ENCODE measurements at places on chromosomes 7 and 10.

GRCh38 chr7:14069961-14070360, 80.5 kb upstream of the ETV1 start:
- DNase-seq: no peak

- DNase-seq: no peak
Observed at GRCh38 chr10:23376229-23376655, 31.6 kb upstream of the C10orf67 start.

DNA sequence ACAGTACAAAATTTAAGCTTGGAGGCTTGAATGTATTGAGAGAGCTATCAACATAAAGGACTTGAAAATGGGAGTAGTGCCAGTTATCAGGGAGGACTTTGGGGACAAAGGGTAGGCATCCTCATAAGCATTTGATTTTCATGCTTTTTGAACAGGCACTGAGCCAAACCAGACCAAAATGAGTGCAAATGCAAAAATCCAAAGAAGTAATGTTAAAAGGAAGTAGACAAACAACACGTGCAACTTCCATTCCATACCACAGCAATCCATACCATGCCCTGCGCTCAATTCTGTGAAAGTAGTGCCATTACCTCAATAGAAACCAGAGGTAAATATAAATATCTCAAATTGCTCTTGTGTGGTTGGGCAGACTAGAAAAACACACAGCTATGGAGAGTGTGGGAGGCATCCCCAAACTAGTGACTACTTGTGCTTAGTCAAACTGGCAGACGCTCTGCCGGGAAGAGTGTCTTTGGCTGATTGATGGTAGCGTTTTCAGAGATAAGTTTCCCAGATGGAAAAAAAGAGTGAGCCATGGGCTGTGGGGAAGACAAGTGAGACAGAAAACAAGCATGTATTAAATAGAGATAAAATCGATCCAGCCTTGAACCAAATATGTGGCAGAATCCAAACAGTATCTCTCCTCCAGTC, 161.5 kb downstream of the CREB5 start:
- DNase-seq: peak; percentile 71

DNA sequence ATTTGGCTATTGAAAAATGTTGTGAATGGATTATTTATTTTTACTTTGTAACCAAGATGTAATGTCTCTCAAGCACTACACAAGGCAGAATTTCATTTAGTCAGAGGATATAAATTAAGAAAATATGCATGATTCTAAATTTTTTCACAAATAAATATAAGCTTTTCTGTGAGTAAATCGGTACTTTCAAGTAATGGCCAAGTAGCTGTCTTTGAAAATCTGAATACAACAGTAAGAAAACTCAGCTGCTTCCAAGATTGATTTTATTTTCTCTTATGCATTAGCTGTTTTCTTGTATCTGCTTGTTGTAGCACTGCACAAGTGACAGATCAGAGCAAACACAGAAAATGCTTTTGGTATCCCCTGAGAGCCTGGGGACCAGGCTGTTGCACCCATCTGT, 998.5 kb upstream of the GHITM start:
- no peak for DNase-seq
